Activated CD8-positive, alpha-beta T cell treated with anti-CD3 and anti-CD28 coated beads, Interleukin-2, amount 10 ng/mL, durations not matched to agents 7 days and 5 days (primary cell): ENCODE measurements at places on chromosomes 1 and 21. TPM values are rescaled to one million over a fixed set of nuclear protein-coding genes. Genes with fewer than 3 reads are reported as not detected.

The RNU1-4 gene
- total RNA-seq = 2,232 TPM

The RHCE gene
- total RNA-seq = 0.13 TPM

The KIRREL1 gene
- total RNA-seq = not detected

The ATP6V1G3 gene
- total RNA-seq = not detected

The SPRR2E gene
- not detected for total RNA-seq

The DIP2A gene
- 53.9 TPM for total RNA-seq

The ZDHHC18 gene
- total RNA-seq = 47.6 TPM

The OR2L5 gene
- total RNA-seq = not detected

The C1orf167 gene
- total RNA-seq = not detected

The POU2F1 gene
- 22.7 TPM for total RNA-seq

The PLPPR5 gene
- not detected for total RNA-seq

The DCDC2B gene
- not detected for total RNA-seq

The MYCL gene
- not detected for total RNA-seq

The AMY1A gene
- total RNA-seq = not detected

The TOE1 gene
- 25.4 TPM for total RNA-seq

The A3GALT2 gene
- total RNA-seq = not detected

The RBM15 gene
- total RNA-seq = 72.0 TPM

The S100A8 gene
- total RNA-seq = not detected

The HSF2BP gene
- 0.24 TPM for total RNA-seq

The SPRR2F gene
- total RNA-seq = not detected

The CIART gene
- total RNA-seq = 2.0 TPM

The CYP4Z1 gene
- total RNA-seq = not detected

The RYR2 gene
- not detected for total RNA-seq

The PLA2G4A gene
- not detected for total RNA-seq

The PODN gene
- total RNA-seq = not detected

The FAM78B gene
- 0.18 TPM for total RNA-seq

The CGN gene
- 0.82 TPM for total RNA-seq

The PTPN22 gene
- total RNA-seq = 78.9 TPM

The HRNR gene
- total RNA-seq = not detected

The TSPAN1 gene
- total RNA-seq = not detected

The PACC1 gene
- 10.0 TPM for total RNA-seq

The SH3D21 gene
- 14.6 TPM for total RNA-seq

The RUSC1 gene
- total RNA-seq = 35.1 TPM

The HSD3B2 gene
- total RNA-seq = not detected

The LYPD8 gene
- total RNA-seq = not detected

The PEX19 gene
- total RNA-seq = 42.7 TPM

The RNU1-3 gene
- total RNA-seq = 2,232 TPM

The TSPEAR gene
- total RNA-seq = not detected

The LEPROT gene
- total RNA-seq = 13.2 TPM

The TFF2 gene
- not detected for total RNA-seq

The RSRP1 gene
- 175 TPM for total RNA-seq

The C4BPA gene
- not detected for total RNA-seq

The TMEM61 gene
- total RNA-seq = not detected

The HCN3 gene
- 4.9 TPM for total RNA-seq

The FAAH gene
- 3.6 TPM for total RNA-seq
